ENCODE measurements at places on chromosomes 7 and 10.
A peak's percentile ranks its signal among the peaks of the same experiment; 100 is the strongest.

- no peak for DNase-seq
These were observed at the start of gene PLA2G12B for GRCh38 chr10:72954596-72955554. PLA2G12B (minus strand) TSS chr10:72954806; CDS start chr10:72954685, 121 bp downstream.

GRCh38 chr7:113339661-113340060 lies 221.3 kb upstream of the SMIM30 start:
- DNase-seq: no peak

GRCh38 chr10:86155054-86155921 lies 211.3 kb downstream of the GRID1 start:
- no peak for DNase-seq

GRCh38 chr7:37108615-37109014 lies 340.0 kb downstream of the ELMO1 start:
- DNase-seq: no peak

GRCh38 chr7:93923296-93923695 lies 1.8 kb downstream of the GNG11 start:
- DNase-seq: no peak

- DNase-seq: no peak
These were observed 804 bp downstream of the UNC5B start for GRCh38 chr10:71213127-71213621.

DNA sequence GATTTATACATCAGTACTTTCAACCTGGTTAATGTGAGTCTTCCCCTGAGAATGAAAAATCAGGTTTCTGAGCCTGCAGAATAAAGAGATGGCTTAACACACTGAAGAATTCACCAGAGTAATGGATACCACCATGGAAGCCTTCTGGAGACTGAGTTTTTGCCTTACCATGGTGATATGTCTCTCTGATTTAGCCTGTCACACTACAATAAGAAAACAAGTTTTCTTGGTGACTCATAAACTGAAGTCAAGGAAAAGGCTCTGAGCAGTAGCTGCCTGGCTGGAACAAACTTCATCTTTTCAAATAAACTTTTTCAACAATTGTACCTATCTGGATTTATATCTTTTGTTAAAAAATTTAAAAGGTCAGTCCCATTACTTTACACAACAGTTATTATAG lies 229.0 kb downstream of the PRPF18 start:
- DNase-seq: no peak

DNA sequence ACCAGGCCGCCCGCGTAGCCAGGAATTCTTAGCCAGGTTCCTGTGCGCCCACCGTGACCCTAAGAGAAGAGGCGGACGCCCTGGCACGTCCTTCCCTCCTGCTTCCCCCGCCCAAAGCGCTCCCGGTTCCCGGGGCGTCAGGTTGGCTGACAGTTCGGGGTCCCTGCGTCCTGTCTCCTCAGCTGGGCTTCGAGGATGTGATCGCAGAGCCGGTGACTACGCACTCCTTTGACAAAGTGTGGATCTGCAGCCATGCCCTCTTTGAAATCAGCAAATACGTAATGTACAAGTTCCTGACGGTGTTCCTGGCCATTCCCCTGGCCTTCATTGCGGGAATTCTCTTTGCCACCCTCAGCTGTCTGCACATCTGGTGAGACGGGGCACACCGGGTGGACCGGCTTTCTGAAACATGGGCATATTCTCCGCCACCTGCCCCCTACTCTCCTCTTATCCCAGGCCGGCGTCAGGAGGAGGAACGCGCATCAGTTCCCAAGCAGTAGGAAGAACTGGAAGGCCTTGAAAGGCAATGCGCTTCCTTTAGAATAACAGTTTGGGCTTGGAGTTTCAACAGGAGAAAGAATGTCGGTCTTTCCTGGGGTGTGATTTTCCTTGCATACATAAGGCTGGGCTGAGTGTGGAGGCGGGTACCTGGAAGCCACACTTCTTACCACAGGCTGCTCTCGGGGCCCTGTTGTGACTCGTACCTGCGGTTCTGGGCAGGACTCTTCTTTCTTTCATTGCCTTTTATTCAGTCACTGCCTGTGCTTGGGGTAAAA lies 728 bp downstream of the CAV2 start:
- peak; percentile 38 for DNase-seq

DNA sequence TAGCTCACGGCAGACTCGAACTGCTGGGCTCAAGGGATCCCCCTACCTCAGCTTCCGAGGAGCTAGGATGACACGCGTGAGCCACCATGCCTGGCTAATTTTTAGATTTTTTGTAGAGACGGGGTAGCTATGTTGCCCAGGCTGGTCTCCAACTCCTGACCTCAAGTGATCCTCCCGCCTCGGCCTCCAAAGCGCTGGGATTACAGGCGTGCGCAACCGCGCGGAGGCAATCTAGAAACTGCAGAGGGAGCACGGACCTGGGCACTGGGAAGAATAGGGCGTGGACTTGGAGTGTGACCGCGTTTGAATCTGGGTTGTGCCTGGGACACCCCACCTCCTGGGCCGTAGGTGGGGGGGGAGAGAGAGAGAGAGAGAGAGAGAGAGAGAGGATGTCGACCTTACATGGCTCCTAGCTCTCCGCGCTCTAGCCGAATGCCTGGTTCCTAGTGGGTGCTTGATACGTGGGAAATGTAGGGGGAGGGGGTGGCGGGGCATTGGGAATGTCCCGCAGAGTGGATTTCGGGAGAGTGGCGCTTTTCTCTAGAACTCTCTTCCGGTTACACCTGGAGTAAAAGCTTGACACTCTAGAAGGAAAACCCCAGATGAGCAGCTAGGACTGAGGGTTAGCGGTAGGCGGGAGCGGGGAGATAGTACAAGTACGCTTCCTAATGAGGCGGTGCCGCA lies 1.2 kb upstream of the MAP3K8 start:
- DNase-seq: no peak

- peak; percentile 24 for DNase-seq
These were observed 43.4 kb upstream of the SRGN start for GRCh38 chr10:69044546-69044945.

DNA sequence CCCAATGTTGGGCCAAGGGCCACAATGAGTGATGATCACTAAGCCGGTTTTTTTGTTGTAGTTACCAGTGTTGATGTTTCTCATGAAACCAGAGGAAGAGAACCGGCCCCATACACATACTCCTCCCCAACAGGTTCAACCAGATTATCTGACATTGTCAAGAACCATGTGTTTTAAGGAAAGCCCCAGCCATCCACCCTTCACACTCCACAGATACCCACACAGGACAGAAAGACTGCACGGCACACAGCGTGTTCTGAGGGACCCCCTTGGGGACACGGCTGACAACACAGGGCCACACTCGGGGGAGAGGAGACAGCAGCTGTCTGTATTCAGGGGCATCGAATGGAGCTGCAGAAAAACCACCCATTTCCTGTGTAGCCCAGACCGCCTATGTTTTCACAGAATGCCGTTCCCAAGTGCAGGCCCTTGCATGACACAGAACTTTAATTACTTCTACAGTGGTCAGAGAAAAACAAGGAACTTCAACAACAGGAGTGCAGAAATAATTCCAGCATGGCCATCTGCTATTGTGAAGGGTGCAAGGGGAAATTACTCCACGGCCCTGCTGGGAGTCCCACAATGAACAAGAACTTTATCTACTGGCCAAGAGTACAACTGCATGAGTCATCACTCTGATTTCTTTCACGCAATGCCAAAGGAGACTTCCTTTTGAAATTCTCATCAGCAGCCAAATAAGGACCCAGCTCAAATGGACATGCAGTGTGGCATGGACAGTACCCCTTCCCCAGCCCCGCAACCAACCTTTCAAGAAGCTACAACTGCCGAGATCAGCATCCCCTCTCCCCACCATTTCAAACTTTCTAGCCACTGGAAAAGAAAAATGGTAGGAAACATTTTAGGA lies 2.3 kb downstream of the KLF6 start:
- peak; percentile 83 for DNase-seq

GRCh38 chr7:106883456-106884026 lies 18.5 kb downstream of the PIK3CG start:
- no peak for DNase-seq
